ENCODE measurements at places on chromosomes 4 and X.

DNA sequence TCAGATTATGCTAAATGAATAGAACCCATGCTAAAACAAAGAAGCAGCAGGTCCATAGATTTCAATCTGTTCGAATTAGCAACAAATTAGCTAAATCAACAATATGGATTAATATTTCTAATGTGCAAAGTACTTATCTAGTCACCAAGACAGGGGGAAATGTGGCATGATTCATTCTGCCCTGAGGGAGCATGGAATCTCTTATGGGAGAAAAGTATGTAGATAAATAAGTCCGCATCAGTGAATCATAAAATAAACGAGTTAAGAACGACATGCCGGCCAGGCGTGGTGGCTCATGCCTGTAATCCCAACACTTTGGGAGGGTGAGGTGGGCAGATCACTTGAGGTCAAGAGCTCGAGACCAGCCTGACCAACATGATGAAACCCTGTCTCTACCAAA lies 102.1 kb downstream of the ANOS1 start:
- DNase-seq, result no peak

- no peak for DNase-seq
Measured at GRCh38 chr4:38037612-38038011, 77.4 kb downstream of the PTTG2 start.

DNA sequence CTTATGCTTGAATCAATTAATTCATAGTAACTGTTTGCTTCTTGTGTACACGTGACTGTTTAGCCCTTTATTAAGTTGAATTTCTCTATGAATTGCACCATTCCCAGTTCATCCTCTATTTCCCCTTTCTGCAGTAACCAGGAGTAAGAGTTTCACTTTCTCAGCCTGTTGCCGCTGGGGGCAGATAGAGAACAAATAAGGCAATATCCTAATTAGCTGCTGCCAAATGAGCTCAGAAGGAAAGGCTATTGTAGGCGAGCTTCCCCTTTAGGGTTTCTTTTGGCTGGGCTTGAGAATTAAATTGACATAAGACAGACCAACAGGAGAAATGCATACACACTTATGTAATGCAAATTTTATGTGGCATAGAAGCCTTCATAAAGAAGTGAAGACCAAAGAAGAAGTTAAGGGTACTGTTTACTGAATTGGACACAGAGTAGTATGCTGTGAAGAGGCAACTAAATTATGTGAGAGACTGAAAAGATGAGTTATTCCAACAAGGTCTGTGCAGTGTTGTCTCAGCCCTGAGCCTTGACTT lies 1594.7 kb downstream of the TECRL start:
- DNase-seq, result no peak

- DNase-seq, result no peak
Measured at GRCh38 chrX:68417651-68418050, 15.6 kb downstream of the OPHN1 start.

DNA sequence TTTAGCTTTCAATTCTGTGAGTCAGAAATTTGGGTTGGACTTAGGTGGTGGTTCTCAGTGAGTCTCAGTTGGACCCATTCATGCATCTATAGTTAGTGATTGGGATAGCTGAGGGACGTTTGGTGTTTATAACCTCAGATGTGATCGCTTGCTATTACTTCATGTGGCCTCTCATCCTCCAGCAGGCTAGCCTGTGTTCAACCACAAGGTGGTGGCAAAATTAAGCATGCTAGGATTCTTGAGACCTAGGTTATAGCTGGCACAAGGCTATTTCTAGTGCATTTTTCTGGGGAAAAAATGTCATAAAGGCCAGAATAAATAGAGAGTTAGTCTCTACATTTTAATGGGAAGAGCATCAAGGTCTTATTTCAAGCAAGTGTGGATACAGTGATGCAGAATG lies 10.9 kb upstream of the GRPR start:
- no peak for DNase-seq

DNA sequence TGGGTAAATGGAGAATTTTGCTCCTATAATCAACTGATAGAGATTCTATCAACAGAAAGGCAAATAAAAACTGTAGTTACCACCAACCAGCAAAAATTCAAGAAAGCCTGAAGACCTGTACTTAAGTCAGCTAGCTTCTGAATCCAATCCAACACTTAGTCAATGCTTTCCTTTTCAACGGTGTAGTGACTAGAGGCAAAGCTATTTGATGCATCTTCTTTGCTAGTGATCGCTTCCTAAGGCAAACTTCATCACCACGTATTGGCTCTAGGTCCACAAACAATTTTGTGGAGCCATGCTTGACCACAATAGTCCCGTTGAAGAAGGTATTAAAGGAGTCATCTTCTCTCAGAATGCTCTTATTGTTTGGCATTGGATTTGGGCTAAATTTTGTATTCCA lies 25.0 kb upstream of the UBA6 start:
- no peak for DNase-seq

- DNase-seq, result no peak
Measured at GRCh38 chr4:5993876-5994811, 24.1 kb downstream of the C4orf50 start.

DNA sequence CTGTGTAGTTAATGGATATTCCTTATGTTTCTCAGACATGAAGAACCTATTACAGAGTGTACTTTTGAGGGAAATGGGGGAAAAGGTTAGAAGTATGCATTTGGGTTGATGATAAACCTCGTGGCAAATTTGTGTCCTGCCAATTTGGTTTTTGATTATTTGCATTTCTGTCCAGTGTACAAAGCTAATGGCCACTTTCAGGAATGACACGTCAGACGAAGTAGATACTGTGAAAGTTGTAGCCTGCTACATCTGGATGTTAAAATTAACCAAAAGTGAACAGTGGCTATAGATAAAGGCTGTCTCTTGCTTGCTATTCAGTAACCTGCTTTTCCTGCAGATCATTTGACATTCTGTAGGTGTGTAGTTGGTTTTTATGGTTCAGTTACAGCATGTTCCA lies 1.0 kb downstream of the PRDX4 start:
- DNase-seq, result no peak

GRCh38 chrX:150781677-150782076 lies 88.5 kb downstream of the MTMR1 start:
- no peak for DNase-seq

- no peak for DNase-seq
Measured at GRCh38 chrX:124269881-124270280, 62.6 kb upstream of the TEX13D start.

GRCh38 chrX:133574716-133575115 lies 159.4 kb upstream of the GPC4 start:
- DNase-seq, result no peak

DNA sequence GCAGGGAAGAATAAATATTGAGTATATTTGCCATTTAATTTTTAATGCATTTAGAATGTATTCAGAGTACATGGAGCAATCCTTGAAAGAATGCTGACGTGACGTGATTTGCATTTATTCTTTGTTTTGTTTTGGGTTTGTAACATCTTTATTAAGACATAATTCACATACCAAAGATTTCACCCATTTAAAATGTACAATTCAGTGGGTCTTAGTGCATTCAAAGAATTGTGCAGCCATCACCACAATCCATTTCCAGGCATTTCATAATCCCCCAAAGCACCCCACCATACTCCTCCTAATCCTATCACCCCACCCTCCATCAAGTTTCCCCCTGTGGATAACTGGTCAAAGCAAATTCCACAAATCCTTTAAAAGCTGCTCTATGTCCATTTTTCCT lies 87.4 kb downstream of the FAM9B start:
- DNase-seq, result no peak

Measured in stimulated activated CD4-positive, alpha-beta T cell treated with anti-CD3 and anti-CD28 coated beads, TNF-alpha, amount 100 ng/mL, for 48 hours (primary cell).